ENCODE measurements at places on chromosomes 12 and 14. TPM values are rescaled to one million over a fixed set of nuclear protein-coding genes. Genes with fewer than 3 reads are reported as not detected.

The LALBA gene
- total RNA-seq = not detected

The KRT82 gene
- total RNA-seq = not detected

The DCD gene
- total RNA-seq = not detected

The CAPZA3 gene
- total RNA-seq = not detected

The PZP gene
- not detected for total RNA-seq

The NPAS3 gene
- total RNA-seq = not detected

The TMEM30B gene
- total RNA-seq = not detected

DNA sequence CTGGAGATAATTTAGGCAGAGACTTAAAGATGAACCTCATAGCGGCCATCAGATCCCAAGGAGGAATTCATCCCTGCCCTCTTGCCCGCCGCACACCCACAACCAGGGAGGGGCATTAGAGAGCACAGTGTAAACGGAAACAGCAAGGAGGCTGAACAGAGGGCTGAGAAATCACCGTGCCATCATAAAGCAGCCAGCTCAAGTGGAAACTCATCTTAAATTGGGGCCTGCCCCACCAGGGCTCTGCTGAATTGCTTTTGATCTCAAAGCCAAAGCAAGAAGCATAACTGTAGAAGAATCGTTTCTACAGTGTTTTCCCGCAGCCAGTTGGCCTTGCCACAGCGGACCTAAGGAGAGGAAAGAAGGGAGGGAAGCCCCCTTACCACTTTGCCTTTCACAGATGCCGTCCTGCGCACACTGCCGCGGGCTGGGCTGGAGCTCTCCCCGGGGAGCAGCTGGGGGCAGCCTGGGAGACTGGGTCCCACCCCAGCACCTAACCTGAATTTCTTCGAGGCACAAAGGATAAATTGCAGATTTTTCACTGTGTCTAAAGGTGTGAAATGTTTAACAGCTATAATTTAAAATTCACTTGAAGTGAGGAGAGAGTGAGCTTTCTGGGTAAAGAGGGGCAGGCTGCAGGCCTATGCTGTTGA is 51.8 kb upstream of the MMP17 start:
- no peak for DNase-seq

DNA sequence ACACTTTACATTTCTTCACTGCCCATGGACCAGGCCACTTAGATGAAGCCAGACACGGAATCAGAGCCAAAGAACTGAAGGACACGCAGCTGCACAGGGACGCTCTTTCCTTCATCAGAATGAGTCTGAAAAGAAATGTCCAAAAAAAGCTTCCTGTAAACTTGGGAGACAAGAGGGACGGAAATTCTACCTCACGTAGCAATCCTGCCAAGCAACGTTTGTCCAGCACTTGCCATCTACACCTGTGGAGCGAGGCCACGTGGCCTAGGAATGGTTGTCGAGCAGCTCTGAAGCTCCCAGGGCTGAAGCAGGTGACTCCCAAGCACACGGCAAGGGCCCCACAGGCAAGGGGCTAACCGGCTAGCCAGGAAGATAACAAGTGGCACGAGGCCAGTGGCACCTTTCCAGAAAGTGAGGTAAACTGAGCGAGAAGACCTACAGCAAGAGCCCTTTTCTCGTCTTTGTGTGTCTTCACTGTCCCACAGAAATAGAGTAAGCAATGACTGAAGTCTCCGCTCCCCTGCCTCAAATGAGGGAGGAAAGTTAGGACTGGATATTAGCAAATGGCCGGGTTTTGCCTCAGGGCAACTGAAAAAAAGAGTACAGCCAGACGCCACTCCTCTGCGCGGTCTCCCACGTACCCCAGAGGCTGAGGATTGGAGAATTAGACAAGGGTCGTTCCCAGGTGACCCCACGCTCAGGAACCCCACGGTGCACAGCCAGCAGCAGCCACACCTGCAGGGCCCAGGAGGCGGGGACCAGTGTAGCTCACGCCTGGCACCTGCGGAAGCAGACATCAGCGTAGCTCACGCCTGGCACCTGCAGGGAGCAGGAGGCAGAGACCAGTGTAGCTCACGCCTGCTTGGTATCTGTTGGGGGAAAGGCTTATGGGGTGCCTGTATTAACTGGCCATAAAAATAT is 7.7 kb downstream of the ZNF605 start:
- DNase-seq = peak; percentile 91

GRCh38 chr14:52871606-52872005 is 79.2 kb downstream of the FERMT2 start:
- no peak for DNase-seq

- DNase-seq = no peak
These were observed 116.8 kb downstream of the CRADD start for GRCh38 chr12:93793983-93794382.

DNA sequence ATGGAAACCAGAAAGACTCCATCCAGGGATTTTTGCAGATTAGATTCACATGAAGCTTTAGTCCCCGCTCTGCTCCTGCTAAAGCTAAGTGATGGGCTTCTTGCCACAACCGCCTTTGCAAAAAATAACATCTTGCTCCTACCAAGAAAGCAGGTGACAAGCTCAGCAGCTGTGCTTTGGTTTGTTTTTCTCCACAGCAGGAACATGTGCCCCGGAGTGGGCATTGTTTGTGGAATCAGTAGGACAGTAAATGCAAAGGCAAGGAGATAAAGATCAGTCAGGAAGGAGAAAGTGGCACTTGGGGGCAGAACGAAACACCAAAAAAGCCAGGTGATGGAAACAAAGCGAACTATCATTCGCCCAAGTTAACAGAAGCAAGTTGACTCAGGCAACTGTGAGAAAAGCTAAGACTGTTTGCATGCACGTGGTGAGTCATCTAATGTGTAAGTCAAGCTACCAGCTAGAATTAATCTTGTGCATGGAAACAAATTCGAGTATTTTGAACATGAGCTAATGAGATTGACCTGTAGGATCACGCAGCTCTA is 165.5 kb upstream of the PLXNC1 start:
- DNase-seq = peak; percentile 3

- DNase-seq = no peak
These were observed 87.6 kb upstream of the CLMN start for GRCh38 chr14:95407354-95407753.

- DNase-seq = no peak
These were observed 3.4 kb upstream of the GLRX5 start for GRCh38 chr14:95531473-95531872.

DNA sequence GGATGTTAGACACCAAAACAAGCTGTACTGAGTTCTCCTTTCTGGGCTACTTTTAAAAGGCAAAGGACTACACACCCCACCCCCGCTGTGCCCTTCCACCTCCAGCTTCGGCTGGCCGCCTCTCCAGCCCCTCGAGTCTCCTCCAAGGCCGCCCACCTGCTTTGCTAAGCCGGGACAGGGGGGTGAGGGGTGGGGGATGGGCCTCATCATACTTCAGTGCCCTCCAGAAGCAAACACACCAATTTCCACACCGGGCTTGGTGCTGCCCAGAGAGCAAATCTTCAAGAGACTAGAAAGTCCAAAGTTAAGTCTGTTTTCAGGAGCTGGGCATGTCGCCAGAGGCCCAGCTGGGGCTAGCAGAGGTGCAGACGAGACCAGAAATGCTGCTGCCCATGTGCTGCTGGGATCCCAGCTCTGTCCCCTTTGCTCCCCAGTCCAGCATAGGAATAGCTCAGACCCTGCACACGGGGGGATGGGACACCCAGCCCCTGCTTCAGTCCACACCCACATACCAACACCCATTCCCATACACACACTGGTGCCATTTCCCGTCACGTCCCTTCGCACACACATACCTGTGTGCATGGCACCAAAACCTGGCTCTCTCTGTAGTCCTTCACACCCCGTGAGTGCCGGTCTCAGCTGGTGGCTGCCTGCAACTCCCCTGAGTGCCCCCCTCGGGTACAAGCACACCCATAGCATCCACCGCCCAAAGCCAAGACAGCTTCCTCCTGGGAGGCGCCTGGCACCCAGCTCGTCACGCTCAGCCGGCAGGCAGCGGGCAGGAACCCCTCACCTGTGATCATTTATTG is 1.0 kb downstream of the SLC6A12 start:
- DNase-seq = no peak

GRCh38 chr14:92505826-92506225 is 7.8 kb upstream of the RIN3 start:
- no peak for DNase-seq

- DNase-seq = no peak
These were observed 50.4 kb upstream of the RIN3 start for GRCh38 chr14:92463141-92463540.

GRCh38 chr12:94795044-94795443 is 144.7 kb upstream of the TMCC3 start:
- no peak for DNase-seq

DNA sequence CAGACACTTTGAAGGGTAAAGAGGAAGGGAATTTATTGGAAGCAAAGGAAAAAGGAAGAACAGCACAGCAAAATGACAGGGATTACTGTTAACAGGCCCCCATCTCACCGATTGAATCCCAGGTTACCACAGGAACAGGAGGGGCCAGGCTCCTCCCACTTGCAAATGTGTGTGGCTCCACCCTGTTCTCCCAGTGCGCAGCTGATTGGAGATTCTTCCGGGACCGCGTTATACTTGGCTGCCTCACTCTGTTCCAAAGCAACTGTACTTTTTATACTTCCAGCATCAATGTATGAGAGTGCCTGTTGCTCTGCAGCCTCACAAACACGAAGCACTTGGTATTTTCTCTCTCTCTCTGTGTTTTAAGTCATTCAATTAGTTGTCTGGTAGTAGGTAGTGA is 273.6 kb upstream of the MDGA2 start:
- DNase-seq = no peak

DNA sequence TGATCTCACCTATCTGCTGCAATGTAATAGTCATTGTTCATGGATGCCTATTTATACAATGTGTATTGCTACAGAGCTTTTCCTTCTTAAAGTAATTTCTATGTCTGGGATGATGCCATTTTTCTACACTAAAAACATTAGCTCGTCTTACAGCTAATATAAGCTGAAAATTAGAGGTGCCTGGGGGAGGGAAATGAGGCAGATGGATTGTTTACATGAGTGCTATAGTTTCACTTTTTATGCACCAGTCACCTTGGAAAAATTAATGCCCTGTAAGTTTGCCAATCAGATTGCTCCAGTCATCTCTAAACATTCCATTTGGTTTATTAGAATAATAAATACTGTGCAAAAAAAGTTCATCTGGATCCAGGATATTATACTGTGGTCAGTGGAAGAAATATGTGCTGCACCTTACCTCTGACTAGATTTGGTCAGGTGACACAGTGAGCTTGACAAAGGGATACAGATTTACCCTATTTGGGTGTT is 436.2 kb downstream of the RAD51B start:
- no peak for DNase-seq

- DNase-seq = peak; percentile 69
These were observed at the start of gene AHNAK2 for GRCh38 chr14:104977681-104978653. AHNAK2 (minus strand) TSS chr14:104978374; CDS start chr14:104978237, 137 bp downstream.

DNA sequence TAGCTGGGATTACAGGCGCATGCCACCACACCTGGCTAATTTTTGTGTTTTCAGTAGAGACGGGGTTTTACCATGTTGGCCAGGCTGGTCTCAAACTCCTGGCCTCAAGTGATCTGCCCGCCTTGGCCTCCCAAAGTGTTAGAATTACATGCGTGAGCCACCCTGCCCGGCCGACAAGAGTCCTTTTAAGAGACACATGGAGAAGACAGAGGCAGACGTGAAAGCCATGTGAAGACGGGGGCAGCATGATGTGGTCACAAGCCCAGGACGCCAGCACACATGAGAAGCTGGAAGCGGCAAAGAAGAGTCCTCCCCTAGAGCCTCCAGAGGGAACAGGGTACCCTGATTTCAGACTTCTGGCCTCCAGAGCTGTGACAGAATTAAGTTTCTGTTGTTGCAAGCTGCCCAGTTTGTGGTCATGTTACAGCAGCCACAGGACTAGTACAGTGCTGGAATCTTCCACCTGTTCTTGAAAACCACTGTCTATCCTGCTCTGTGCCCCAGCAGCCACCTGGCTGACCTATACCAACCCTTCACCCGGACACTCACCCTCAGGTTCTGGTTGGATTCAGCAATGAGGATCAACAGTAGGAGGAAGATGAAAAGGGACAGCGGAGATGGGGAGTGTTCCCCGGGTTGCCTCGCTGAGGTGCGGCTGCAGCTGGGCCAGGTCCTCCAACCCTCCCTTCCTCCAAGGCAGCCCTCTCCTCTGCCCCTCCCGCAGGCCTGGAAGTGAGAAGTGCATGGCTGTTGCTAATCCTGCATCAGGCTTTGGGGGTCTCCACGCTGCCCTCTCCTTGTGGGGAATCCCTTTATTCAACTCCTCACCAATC is 16.9 kb downstream of the VPS37B start:
- DNase-seq = no peak

GRCh38 chr12:119036878-119037825 is 55.8 kb downstream of the SRRM4 start:
- peak; percentile 5 for DNase-seq

DNA sequence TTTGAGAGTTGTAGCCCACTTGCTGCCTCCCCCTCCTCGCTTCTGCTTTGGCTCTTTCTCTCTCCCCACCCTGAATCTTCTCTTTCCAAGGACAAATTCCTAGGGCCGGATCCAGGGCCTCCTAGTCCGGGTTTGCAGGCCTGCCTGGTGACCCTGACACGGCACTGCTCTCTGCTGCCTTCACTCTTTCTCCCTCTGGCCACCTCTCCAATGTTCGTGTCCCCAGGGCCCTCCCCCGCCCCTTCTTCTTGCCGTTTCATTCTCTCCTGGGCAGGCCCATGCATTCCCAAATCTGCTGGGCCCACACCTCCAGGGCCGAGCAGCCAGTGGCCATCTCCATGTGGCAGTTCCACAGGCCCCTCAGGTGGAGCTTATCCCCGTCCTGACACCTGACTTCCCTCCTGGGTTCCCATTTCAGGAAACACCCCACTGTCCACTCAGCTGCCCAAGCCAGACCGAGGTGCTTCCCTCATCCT is 34.0 kb upstream of the CORO1C start:
- DNase-seq = no peak

GRCh38 chr12:9256341-9256740 is 48.1 kb upstream of the PZP start:
- DNase-seq = no peak

GRCh38 chr12:132558861-132559623 is 51.3 kb downstream of the LRCOL1 start:
- no peak for DNase-seq

- no peak for DNase-seq
These were observed 32.2 kb downstream of the STK38L start for GRCh38 chr12:27276275-27276674.

DNA sequence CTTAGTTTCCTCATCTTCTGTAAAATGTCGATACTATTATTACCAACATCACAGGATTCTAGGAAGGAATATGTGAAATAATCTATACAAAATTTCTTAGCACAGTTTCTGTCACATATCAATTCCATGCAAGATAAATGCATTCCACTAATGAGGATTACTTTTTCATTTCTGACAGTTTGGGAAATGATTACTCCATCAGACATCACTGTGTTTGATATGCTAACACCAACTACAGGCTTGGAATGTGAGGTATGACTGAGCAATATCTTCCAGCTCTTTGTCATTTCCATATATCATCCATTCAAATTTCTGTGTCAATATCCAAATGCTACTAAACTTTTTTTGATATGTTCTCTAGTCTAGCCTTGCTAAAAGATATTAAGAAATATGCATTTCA is 111.2 kb upstream of the PTPRQ start:
- no peak for DNase-seq

GRCh38 chr14:92373336-92373735 is 50.4 kb downstream of the SLC24A4 start:
- no peak for DNase-seq
